Tibial nerve (tissue), 4 donors: ENCODE measurements at places on chromosomes 12 and 14. TPM values are rescaled to one million over a fixed set of nuclear protein-coding genes. Genes with fewer than 3 reads are reported as not detected.

FGF6 gene
- total RNA-seq, result not detected

- DNase-seq, result no peak
Measured at GRCh38 chr14:64612021-64612380, 62.2 kb downstream of the PPP1R36 start.

DNA sequence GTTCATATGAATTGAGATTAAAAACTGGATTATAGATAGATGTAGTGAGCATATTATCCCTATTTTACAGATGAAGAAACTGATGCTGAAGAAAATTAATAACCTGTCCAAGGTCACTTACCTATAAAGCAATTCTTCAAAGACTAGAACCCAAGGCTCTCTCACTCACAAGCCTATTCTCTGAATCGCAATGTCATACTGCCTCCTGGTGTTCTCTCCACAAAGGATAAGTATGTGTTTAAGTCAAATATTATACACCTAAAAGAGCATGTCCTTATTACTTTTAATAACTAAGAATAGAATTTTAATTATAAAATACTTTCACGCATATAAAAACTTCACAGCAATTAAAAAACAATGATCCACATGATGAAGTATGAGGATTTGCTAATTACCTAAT is 721.3 kb upstream of the USP15 start:
- DNase-seq, result no peak

GRCh38 chr12:30026621-30027234 is 243.0 kb upstream of the TMTC1 start:
- DNase-seq, result no peak

DNA sequence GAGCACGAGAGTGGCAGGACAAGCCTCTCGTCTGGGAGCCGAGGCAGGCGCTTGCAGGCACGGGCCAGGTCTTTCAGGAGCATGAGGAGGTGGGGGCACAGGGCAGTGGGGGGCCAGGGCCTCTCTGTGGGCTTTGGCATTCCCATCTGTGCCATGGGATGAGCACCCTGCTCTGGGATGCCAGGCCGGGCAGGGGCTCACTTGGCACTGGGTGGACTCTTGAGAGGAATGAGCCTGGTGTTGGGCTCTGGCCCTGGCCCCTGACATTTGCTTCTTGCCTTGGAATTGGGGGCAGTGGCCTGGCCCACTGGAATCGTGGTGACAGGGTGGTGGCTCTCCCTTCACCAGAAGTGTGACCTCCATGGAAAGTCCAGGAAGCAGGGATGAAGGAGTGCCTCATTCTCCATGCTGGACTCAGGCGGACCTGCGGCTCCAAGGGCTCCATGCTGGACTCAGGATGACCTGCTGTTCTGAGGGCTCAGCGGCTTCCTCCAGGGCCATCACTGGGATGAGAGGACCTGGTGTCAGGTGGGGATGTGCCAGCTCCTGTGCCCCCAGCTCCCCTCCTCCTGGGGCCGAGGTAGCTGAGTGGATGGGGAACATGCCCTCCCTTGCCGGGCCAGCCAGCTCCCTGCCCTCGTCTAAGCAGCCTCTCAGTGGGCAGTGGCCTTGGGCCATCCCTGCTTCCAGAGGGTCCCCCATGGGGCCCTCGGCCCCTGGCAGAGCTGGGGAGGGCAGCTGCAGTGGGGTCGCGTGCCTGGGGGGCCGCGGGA is 220.3 kb downstream of the KIF26A start:
- no peak for DNase-seq

DNA sequence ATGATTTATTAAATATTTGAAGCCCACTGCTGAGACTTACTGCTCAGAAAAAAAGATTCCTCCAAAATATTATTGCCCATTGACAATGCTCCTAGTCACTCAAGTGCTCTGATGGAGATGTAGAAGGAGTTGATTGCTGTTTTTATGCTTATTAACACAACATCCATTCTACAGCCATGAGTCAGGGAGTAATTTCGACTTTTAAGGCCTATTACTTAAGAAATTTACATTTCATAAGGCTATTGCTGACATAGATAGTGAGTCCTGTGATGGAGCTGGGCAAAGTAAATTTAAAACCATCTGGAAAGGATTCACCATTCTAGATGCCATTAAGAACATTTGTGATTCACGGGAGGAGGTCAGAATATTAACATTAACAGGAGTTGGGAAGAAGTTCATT is 5.2 kb downstream of the KCNJ8 start:
- no peak for DNase-seq

NANOG gene
- 0.84 TPM for total RNA-seq
